Activated T-cell treated with anti-CD3 and anti-CD28 coated beads, Interleukin-2, amount 50 U/mL, for 1 hour (primary cell): ENCODE measurements at places on chromosomes 3 and 15.
A peak's percentile ranks its signal among the peaks of the same experiment; 100 is the strongest.

- no peak for DNase-seq
Measured at GRCh38 chr3:122640437-122640999, 40.1 kb upstream of the PARP14 start.

DNA sequence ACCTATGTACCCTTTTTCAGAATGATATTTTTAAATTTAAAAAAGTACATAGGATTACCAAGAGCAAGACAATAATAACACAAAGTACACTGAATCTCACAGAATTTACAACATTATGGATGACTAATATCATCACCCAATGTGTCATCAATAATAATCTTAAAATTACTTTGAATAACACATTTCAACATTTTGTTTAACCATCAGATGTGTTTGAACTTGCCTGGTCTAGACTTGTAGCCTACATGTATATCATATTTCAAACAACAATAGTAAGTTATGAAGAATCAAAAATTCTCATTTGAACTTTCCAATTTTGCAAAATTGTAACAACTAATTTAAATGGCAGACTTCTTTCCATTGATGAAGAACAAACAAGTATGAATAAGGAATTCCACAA lies 15.1 kb downstream of the LRRC3B start:
- no peak for DNase-seq

DNA sequence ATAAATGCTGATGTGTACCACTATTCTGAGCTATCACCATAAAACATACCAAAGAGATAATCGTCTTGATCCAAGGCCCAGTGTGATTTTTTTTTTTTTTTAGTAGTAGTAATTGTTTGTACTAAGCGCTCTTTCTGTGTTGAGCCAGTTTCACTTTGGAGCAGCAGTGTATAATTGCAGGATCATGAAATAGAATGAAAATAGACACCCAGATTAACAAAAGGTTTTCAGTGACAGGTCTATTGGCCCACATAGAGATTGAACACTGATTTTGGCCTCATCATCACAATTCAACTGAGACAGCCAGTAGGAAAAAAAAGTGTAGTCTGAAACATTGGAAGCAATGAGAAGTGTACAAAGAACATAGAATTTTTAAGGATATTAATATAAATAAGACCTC lies 749.8 kb downstream of the NAALADL2 start:
- DNase-seq: no peak

DNA sequence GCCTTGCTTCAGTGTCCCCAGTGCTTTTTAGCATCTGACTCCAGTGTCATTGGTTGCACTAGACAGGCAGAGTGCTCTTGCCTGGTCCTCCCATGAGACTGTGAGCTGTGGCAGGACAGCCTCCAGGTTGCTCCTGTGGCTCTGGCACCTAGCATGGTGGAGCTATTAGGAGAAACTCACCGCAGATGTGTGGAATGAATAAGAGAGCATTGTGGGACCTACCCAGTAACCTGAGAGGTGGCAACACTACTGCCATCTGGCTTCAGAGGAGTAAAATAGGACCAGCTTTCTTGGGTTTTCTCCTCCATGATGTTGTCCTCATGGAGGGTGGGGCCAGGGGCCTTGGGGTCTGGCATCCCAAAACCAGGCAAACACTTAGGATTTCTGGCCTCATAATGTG lies 183.6 kb downstream of the EPHB1 start:
- DNase-seq: no peak

- DNase-seq: no peak
Measured at GRCh38 chr3:113262304-113262665, 50.9 kb downstream of the BOC start.

- no peak for DNase-seq
Measured at GRCh38 chr3:174659511-174659910, 199.6 kb upstream of the NAALADL2 start.

GRCh38 chr3:128794770-128795649 lies 69.0 kb downstream of the RAB7A start:
- DNase-seq: peak; percentile 56

- no peak for DNase-seq
Measured at GRCh38 chr15:38430106-38430760, 23.7 kb upstream of the FAM98B start.

DNA sequence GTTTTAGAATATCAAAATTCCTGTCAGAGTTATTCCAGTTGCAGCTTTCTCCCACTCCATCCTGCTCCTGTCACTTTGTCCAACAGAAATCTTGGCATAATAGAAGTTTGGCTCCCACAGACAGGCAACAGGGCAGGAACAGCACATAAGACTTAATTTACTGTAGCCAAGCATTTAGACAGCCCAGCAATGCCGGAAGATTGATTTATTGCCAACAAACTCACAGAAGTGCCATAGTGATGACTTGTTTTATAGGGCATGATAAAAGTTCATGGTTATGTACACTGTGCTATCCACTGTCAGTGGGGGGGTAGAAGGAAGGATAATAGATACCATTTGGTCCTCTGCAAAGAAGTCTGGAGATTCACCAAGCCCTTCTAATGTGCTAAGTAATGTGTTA lies 98.3 kb upstream of the CBLB start:
- no peak for DNase-seq

DNA sequence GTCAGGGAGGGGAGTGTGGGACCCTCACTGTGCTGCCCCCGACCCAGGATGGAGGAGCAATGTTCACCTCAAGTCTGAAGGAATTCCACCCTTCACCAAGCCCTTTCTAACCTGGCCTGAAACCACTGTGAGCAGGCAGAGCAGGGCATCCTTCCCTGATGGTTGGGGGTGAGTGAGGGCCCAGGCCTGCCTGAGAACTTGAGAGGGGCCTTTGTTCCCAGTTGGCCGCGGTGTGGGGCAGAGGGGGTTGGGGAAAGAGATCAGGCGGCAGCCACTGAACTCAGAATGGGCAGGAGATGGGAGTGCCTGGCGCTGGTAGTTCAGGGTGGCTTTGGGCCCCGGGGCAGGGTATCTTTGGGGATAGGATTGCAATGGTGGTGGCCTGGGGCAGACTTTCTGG lies 103.5 kb upstream of the RPL32 start:
- no peak for DNase-seq

DNA sequence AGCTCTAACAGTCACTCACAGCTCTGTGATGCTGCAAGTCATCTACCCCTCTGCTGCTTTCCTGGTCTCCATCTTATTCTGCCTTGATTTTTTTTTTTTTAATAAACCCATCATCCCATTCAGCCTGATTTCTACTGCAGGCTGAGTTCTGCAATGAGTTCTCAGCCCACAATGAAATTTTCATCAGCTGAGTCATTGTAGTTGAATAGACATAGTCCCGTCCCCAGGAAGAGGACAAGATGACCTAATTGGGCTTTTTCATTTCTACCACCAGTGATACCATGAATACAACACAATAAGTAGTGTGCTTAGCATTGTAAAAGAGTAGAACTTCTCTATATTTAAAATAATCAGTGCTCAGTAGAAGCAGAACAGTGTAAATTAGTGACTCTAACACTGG lies 59.3 kb downstream of the C3orf85 start:
- no peak for DNase-seq

DNA sequence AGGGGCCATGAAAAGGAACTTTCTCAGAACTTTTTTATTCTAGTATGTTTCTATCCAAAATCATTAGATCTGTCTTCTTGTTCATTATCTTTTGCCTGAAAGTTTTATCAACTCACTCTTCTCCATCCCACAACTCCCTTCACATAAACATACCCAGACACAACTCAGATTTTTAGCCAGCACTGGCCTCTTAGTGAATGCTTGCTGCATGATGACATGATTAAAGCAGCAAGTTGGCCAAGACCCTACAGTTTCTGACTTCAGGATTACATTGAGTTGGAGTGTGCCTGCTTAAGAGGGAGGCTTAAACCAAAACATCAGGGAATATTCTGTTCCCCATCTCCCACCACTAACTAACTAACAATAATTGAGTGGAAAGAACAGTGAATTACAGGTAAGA lies 38.1 kb downstream of the PLSCR2 start:
- DNase-seq: no peak

DNA sequence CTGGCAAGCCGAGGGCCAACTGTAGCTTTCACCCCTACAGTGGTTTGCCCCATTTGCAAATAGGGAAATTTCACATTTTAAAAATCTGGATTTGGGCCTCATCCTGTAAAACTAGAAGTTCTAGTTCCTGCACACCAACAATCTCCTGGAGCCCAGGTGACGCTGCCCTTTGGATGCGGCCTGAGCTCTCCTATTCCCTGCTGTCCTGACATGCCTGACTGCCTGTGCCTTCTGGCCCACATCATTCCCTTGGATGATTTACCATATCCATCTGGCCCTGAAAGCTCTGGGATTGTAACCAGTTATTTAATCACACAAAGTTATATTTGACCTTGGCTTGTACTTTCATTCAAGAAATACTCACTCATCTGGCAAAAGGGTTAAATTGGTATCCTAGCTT lies 272.3 kb downstream of the ARRDC4 start:
- no peak for DNase-seq

DNA sequence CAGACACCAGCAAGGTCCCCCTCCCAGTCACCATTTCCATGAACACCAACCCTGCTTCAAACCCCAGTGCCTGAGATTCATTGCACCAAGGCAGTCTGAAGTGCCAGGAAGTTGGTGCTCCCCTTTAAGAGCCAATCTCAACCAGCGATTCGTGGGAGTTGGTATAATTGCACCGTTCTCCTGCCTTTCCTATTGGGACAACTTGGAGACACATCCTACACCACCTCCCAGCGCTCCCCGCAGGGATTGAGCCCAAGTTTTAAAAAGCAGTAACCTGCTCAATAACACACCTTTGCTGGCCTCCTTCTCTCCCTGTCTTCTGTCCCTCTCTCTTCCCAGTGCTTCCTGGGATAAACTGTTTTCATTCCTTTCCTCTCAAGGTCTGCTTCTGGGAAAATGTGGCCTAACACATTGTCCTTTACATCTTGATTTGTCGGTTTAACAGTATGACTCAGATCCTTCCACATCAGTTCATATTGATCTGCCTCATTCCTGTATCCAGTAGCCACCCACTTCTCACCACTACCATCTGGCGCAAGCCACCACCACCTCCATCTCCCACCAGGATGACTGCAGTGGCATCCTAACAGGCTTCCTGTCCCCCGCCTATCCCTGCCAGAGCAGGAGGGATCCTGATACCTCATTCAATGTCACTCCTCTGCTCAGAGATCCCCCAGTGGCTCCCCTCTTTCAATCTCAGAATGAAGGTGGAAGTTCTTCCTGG lies 37.8 kb upstream of the HRH1 start:
- DNase-seq: no peak

- DNase-seq: no peak
Measured at GRCh38 chr3:176611703-176612102, 585.6 kb downstream of the TBL1XR1 start.

DNA sequence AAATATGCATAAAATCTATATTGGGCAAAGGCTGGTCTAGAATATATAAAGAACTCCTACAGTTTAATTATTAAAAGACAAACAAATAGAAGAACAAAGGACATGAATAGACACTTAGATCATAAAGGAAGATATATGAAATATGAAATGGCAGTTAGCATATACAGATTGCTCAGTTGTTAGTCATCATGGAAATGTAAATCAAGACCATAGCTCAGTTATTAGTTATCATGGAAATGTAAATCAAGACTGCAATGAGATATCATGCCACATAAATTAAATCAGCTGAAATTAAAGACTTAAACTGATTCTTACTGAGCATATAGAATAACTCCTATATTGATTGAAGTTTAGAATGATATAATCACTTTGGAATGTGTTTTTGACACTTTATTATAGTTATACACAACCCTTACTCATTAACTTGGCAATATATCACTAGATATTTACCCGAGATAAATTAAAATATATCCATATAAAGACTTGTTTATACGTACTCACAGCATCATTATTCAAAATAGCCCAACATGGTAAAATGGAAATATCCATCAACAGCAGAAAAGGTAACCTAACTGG lies 45.2 kb upstream of the GOLGA8B start:
- DNase-seq: no peak

DNA sequence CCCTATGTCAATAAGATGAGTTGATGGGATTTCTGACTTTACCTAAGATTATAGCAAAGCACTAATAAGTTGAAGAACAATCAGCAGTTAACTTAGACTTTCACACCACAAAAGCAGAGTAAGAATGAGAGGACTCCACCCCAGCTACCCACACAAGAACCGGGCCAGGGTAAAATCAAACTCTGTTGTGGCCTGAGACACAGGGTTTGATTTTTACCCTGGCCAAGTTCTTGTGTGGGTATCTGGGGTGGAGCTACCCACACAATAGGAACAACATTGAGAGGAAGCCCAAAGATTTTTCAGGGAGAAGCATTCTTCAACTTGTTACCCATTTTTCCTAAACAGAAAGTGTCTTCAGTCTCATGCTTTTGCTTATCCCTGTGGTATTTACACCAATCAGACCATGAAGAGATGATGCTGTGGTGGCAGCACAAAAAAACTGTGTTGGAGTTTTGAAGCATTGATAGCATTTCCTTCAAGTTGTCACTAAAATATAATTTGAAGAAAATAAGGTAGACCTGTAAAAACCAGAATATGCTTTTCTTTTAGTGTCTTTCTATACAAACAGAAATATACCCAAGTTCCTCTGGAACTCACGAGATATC lies 25.6 kb downstream of the CPOX start:
- DNase-seq: no peak

GRCh38 chr3:172192830-172193415 lies 153.5 kb downstream of the FNDC3B start:
- DNase-seq: no peak

DNA sequence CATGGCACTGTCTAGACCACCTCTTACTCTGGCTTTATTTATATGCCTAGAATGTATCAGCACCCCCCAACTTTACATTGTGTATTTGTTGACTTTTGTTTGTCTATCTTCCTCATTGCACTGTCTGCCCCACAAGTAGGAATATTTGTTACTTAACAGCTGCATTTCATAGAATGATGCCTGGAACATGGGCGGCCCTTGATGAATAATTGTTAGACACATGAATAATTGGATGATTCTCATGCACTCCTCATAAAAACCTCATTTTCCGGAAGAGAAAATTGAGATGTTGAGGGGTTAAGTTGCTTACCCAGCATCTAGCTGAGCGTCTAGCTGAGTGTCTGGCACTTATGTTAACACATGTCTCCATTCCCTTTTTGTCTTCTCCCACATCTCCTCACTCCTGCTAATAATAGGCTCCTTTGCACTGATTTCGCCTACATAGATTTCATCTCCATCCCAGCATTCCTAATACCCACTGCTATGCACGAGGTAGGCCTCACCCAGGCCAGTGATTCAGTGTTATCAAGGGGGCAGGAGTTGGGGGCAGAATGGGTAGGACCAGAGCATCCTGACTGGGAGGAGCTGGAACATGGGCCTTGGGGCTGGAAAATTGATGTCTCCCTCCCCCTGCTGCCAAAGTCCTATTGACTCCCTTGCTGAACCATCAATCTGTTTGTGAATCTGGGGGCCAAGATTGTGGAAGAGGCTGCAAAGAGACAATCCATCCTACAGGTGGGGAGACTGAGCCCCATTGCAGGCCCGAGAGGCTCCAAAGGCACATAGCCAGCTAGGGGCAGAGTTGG lies 7.8 kb upstream of the WNT7A start:
- no peak for DNase-seq

DNA sequence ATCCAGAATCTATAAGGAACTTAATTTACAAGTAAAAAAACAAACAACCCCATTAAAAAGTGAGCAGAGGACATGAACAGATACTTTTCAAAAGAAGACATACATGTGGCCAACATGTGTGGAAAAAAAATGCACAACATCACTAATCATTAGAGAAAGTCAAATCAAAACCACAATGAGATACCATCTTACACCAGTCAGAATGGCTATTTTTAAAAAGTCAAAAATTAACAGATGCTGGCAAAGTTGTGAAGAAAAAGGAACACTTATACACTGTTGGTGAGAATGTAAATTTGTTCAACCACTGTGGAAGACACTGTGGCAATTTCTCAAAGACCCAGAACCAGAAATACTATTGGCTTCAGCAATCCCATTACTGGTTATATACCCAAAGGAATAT lies 830.0 kb upstream of the ALCAM start:
- DNase-seq: no peak

- no peak for DNase-seq
Measured at GRCh38 chr3:171790898-171791691, 19.2 kb downstream of the PLD1 start.
